Upper lobe of right lung (tissue), 1 donor: ENCODE measurements at places on chromosomes 7 and 10. TPM values are rescaled to one million over a fixed set of nuclear protein-coding genes. Genes with fewer than 3 reads are reported as not detected.

DNA sequence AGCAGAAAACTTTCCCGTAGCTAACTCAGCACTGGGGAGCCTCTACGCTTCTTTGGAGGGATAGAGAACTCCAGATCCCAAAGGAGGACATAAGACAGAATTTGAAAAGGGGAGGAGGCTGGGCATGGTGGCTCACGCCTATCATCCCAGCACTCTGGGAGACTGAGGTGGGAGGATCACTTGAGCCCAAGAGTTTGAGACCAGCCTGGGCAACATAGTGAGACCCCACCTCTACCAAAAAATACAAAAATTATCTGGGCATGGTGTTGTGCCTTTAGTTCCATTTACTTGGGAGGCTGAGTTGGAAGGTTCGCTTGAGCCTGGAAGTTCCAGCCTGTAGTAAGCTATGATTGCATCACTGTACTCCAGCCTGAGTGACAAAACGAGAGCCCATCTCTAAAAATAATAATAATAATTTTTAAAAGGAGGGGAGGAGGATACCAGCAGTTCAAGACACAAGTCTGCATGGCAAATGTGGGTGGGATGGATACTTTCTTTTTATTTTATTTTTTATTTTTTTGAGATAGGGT is 165.9 kb upstream of the SH2B2 start:
- no peak for DNase-seq

GRCh38 chr7:5408777-5409176 is 14.9 kb downstream of the TNRC18 start:
- no peak for DNase-seq

Gene CCDC146
- total RNA-seq, result 4.3 TPM

Gene PDZD7
- 1.6 TPM for total RNA-seq

DNA sequence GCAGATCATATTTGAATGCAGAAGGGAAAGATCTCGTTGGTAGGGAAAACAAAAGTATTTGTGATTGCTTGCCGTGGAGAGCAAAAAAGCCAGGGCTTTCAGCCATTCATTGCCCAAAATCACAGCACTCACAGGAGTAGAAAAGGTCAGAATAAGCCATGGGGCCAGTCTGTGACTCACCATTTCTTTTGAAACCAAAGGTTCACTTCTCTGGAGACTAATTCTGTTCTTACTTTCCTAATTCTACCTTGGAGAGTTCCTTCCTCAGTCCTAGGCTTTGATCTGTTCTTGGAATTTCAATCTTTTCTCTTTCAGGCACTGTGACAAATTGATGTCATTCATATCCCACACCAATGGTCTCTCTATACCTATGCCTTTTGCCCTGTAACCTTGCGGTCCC is 54.1 kb upstream of the FAM180A start:
- no peak for DNase-seq

GRCh38 chr7:117731455-117731854 is 141.8 kb downstream of the CTTNBP2 start:
- DNase-seq, result no peak

Gene REPIN1
- 93.7 TPM for total RNA-seq

- DNase-seq, result no peak
Observed at GRCh38 chr7:117350027-117350426, 27.2 kb upstream of the WNT2 start.

DNA sequence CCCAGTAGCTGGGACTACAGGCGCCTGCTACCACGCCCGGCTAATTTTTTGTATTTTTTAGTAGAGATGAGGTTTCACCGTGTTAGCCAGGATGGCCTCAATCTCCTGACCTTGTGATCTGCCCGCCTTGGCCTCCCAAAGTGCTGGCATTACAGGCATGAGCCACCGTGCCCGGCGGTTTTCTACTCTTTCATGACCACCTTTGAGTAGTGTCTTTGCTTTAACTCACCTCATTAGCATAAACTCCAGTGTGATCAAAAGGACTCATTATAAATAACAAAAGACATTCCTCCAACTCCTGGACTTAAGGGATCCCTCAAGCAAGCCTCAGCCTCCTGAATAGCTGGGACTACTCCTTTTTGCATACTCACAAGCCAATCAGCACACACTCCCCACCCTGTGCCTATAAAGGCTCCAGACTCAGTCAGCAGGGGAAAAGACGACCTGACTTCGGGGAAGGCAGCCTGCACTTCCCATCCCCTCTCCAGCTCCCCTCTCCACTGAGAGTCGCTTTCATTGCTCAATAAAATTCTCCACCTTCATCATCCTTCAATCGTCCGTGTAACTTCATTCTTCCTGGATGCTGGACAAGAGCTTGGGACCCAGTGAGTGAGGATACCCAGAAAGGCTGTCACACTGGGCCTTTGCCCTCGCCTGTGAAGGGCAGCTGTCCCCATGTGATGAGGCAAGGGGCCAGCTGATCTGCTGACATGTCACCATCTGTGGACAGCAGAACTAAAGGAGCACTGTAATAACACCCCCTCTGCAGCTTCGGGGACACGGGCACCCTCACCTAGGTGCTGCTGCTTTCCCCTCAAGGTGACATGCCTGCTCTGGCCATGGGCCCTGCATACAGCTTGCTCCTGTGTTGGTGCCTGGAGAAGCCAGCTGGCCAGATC is 35.0 kb upstream of the EIF4H start:
- DNase-seq, result no peak

GRCh38 chr10:1698185-1698584 is 39.1 kb downstream of the ADARB2 start:
- DNase-seq, result no peak

DNA sequence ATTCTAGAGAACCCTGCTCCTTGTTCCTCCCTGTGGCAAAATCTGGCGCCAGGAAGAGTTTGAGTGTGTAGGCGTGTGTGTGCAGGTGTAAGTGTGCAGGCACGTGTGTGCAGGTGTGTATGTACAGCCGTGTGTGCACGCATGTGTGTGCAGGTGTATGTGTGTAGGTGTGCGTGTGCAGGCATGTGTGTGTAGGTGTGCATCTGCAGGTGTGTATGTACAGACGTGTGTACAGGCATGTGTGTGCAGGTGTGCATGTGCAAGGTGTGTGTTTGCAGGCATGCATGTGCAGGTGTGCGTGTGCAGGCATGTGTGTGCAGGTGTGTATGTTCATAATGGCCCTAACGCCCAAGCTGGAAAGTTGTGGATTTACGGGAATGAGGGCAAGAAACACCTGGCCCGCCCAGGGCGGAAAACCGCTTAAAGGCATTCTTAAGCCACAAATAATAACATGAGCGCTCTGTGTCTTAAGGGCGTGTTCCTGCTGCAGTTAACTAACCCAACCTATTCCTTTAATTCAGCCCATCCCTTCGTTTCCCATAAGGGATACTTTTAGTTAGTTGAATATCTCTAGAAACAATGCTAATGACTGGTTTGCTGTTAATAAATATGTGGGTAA is 34.1 kb downstream of the KCTD7 start:
- DNase-seq, result no peak

Gene WNT8B
- not detected for total RNA-seq

Gene ASIC3
- total RNA-seq, result 2.6 TPM

DNA sequence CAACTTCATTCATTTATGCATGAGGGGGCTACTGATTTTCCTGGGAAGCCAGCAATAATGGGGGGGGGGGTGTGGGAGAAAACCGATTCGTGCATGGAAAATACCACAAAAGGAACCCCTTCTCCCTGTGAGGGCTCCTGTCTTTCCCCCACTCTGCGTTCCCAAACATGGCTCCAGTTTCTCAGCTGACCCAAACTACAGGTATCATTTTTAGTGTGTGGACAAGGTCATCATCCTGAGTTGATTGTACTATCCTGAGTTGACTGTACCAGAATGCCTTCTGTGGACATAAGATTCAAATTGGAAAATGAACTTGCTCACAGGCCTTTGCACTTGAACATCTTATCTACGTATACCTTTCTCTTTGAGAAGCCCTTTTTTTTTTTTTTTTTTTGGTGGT is 49.9 kb downstream of the ZRANB1 start:
- no peak for DNase-seq
